Stromal cell of bone marrow (primary cell): ENCODE measurements at places on chromosomes 12 and 14.

- no peak for DNase-seq
Measured at GRCh38 chr12:6839482-6840201, 1.1 kb upstream of the GNB3 start.

DNA sequence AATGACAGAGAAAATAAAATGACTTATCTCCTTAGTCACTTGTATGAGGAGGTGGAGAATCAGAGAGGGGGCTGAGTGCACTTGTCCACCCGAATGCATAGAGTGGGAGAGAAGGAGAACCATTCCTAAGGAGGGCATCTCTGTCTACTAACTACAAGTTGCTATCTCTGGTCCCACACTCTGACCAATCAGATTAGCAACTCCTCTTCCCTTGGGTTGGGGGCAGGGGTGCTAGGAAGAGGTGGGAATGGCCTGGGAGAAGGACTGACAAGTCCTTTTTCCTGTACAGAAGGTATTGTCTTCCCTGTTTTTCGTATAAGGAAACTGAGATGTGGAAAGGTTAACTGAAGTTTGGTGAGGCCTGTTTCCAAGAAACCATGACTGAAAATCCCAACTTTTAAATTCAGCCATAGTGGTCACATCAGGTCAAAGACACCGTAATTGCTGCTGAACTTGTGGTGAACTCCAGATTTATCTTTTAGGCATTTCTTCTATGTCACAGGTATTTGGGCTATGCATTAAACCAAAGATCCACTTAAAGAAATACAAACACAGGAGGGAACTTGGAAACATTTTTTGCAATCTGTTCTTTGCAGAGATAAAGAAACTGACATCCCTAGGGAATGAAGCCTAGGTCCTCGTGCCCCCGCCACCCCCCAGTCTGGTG is 207.8 kb downstream of the CRADD start:
- no peak for DNase-seq

DNA sequence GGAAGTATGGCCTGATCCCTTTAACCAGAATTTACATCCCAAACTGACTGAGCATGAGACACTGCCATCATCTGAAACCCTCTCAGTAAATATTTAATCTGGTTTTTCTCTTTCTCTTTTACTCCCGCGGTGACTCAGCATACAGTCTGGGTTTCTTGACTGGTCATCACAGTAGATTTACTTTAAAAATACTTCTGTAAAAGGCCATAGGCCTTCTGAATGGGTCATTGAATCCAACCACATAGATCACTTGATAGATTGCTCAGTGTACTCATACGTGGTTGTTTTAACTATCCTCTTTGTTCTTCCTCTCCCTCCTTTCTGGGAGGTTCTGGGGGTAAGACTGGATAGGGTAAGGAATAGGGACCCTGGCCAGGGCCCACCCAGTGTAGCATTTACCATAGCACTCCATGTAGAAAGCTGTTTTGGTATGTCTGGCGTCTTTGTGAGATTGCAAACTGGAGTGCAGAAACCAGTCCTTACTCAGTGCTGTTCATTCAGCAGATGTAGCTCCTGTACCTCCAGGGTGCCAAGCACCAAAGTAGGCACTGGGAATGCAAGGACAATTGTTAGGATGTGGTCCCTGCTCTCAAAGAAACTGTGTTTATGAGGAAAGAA is 165.7 kb downstream of the SRGAP1 start:
- DNase-seq: peak; percentile 59

DNA sequence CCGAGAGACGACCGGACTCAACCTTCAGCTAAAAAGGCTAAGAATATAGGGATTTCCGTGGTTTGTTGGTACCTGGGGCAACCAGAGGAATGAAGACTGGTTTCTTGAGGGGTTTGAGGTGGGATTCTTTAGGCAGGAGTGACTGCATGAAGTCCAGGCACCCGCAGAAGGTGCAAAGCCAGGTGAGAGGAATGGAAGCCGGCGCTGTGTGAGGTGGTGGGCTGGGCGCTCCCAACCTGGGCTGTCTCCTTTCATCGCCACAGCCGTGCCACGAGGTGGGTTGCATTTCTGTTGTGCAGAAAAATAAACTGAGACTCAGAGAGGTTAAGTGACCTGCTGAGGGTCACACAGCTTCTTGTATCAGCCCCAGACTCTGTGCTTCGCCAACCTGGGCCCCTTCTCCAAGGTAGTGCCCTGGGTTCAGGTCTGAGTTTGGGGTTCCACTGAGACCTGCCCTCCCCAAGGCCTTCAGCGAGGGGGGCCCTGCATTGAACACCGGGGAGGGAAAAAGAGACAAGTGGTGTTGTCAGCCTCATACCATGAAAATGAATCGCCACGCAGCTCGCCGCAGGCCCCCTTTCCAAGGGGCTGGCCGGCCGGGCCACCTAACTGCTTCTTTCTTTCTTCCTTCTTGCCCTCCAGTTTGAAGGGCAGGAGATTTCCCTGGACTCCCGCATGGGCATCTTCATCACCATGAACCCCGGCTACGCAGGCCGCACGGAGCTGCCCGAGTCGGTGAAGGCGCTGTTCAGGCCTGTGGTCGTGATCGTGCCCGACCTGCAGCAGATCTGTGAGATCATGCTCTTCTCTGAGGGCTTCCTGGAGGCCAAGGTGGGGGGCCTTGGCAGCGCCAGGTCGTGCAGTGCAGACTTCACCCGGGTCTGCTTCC is 88.4 kb downstream of the DNAH10 start:
- no peak for DNase-seq

GRCh38 chr14:93734086-93734822 is 54.0 kb downstream of the PRIMA1 start:
- DNase-seq: no peak

GRCh38 chr12:96045566-96045965 is 10.2 kb upstream of the LTA4H start:
- DNase-seq: no peak

DNA sequence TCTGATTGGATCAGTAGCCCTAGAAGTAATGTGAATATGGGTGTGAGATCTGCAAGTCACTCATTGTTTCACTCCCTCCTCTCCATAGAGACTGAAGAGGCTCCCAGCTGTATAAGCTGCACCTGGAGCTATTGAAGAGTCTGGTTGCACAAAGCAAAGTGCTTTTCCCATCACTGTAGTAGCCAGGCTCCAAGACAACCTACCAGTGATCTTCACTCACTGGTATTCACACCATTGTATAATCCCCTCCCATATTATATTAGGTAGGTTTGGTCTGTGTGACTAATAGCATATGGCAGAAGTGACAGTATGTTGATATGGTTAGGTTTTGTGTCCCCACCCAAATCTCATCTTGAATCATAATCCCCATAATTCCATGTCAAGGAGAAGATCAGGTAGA is 64.4 kb downstream of the ZFC3H1 start:
- no peak for DNase-seq

GRCh38 chr12:111757361-111758119 is 9.2 kb upstream of the ALDH2 start:
- no peak for DNase-seq

DNA sequence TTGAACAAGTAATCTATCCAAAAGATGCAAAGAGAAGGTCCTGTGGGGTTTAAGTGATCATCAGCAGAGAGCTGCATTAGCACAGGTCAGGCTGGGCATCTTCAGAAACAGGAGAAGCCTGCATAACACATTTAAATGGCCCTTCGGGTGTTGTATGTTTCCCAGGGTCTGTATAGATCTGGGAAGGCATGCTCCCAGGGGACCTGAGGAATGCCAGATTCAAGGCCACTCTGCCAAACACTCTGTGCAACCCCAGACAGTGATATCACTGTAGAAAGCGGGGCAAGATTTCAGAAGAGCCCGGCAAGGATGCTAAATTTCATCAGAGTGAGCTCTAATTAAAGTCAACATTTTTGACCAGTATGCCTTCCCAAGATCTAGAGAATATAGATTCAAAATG is 92.9 kb downstream of the ARMH4 start:
- no peak for DNase-seq

GRCh38 chr12:7748852-7749251 is 1.7 kb upstream of the CLEC4C start:
- no peak for DNase-seq

DNA sequence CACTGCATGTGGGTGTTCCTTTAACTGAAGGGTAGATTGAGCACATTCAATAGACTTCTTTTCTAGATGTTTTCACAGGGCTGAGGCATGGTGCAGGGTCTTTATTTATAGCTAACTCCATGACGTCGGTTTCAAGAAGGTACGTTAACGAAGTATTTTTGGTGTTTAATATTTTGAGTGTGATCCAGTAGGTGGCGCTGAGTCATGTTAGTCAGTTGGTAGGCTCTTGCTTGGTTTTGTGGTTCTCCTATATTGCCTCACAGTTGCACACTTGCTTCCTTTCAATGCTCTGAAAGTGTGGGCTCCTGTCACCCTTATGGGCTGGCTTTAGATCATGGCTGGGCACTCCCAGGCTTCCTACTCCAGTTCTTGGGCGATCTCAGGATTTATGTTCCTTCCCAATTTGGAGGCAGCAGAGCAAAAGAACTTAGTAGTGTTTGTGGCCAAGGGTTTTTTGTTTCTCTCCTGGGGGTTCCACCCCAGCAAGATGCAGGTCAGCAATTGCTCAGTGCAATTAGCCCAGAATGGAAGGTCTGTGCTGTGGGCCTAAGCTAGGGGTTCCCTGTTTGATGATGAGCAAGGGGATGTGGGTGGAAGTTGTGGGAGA is 471.6 kb upstream of the FOXG1 start:
- no peak for DNase-seq

DNA sequence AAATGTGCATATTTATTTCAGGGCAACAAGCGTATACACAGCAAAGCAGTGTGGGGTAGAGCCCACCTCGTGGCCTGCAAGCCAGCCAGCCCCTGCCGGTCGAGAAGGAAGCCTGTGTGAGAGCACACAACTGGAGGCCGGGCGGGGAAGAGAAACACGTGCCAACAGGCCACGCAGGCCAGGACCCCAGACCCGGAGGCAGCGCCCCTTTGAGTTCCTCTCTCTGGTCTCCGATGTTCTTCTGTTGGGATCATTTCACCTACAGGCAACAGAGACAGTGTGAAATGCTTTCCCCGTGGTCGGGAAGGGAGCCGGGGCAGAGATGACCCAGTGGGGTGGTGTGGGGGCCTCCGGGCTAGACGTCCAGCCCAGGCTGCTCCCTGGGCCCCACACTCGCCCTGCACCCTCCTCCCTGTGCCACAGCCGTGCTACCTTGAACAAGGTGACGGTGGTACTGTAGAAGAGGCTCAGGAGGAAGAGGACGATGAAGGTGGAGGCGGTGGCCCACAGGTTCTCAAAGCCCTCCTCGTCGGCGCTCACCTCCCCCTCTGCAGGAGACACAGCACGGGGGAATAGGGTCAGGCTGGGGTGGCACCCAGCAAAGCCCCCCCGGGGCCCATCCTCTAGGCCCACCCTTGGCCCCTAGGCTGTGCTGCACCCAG is 325.5 kb downstream of the TMEM121 start:
- no peak for DNase-seq

GRCh38 chr12:94185801-94186200 is 37.4 kb downstream of the PLXNC1 start:
- no peak for DNase-seq

GRCh38 chr14:48616931-48617330 is 941.5 kb upstream of the MDGA2 start:
- no peak for DNase-seq

DNA sequence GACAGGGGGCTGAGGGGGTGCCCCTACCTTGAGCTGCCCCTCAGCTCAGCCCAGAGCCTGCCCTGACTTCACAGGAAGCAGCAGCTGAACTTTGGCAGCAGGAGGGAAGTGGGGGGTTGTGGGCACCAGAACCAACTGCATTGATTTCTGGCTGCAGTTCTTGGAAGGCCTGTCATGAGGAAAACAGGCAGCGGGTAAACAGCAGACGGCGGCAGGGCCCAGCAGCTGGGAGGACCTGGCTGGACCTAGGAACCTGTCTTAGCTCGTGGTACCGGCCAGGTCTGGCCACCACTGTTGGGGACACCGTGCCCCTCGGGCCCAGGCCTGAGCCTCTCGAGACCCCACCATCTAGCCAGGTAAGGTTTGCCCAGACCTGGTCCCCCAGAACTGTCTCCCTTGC is 154.2 kb upstream of the MYL2 start:
- no peak for DNase-seq

DNA sequence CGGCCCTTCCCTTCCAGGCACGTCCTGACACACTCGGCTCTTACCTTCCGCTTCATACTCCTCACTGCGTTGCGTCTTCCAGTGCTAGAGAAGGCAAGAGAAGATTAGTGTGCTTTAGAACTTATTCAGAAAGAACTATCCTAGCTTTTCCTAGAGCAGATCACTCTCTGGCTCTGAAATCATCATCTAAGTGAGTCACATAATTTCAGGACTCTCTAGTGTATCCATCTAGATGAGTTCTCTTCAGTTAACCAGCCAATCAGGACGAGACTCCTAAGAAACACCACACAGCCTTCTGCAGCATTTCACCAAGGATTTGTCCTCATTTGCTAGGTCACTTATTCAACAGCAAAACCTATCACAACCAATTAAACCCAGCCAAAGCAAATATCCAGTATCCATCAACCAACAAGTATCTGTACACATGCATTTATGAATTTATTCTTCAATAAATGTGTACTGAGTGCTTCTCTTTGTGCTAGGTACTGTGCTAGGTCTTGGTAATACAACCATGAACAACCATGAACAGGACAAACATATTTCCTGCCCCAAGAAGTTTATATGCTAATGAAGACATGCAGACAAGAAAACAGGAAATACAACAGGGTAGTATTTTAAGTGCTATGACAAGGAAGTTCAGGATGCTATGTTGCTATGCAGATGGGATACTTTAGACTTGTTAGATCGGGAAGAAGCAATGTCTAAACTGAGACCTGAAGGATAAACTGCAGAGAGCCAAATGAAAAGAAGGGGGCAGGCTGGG is 52.1 kb downstream of the NIN start:
- peak; percentile 55 for DNase-seq

DNA sequence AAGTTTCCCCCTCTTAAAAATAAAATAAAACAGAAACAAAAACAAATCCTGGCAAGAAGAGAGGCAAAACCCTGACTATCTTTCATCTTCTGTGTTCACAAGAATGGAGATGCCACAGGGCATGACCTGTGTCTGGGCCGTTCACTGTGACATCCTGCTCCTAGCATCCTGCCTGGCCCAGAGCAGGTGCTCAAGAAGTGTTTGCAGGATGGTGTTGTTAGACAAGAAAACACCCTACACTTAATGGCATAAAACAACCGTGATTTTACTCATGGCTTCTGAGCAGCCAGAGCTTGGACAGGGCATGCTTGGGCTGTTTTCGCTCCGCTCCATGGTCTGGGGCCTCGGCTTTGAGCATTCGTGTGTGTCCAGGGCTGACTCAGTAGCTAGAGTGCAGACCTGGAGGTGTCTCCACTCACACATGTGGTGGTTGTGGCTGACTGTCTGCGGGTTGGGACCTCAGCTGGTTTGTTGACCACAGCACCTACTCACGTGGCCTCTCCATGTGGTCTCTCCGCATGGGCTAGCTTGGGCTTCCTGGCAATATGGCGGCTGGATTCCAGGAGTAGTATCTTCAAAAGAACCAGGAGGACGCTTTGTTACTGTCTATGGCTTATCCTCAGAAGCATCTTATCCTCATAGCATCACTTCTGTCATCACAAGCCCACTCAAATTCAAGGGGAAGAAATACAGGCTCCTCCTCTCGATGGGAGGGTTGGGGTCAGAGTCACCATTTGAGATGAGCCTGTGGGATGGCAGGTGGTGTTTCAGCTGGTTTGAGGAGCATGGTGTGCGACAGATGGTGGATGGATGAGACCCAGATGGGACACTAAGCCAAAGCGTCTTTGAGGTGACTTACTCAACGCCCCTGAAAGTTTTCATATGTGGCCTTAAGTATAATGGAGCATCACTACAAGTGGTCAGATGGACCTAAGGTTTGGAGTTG is 33.2 kb upstream of the FZD10 start:
- no peak for DNase-seq

GRCh38 chr12:82414926-82415325 is 56.6 kb downstream of the METTL25 start:
- DNase-seq: no peak

GRCh38 chr14:91127401-91127801 is 13.5 kb downstream of the DGLUCY start:
- DNase-seq: no peak
